Activated naive CD8-positive, alpha-beta T cell treated with anti-CD3 and anti-CD28 coated beads, Interleukin-2, amount 50 U/mL, for 24 hours (primary cell): ENCODE measurements at places on chromosomes 2 and 18.

GRCh38 chr2:138430181-138430580 lies 71.4 kb upstream of the SPOPL start:
- DNase-seq = no peak

GRCh38 chr2:172305066-172305465 lies 122.3 kb upstream of the ITGA6 start:
- DNase-seq = no peak

- peak; percentile 65 for DNase-seq
Measured at GRCh38 chr2:237154082-237154638, 68.5 kb downstream of the COPS8 start.

GRCh38 chr2:168849610-168850009 lies 40.6 kb downstream of the SPC25 start:
- no peak for DNase-seq

- DNase-seq = no peak
Measured at GRCh38 chr2:69943843-69944525, 17.4 kb downstream of the ASPRV1 start.

- DNase-seq = no peak
Measured at GRCh38 chr18:54240629-54241107, 16.2 kb upstream of the MBD2 start.

- no peak for DNase-seq
Measured at GRCh38 chr18:22103647-22104031, 65.8 kb upstream of the GATA6 start.

DNA sequence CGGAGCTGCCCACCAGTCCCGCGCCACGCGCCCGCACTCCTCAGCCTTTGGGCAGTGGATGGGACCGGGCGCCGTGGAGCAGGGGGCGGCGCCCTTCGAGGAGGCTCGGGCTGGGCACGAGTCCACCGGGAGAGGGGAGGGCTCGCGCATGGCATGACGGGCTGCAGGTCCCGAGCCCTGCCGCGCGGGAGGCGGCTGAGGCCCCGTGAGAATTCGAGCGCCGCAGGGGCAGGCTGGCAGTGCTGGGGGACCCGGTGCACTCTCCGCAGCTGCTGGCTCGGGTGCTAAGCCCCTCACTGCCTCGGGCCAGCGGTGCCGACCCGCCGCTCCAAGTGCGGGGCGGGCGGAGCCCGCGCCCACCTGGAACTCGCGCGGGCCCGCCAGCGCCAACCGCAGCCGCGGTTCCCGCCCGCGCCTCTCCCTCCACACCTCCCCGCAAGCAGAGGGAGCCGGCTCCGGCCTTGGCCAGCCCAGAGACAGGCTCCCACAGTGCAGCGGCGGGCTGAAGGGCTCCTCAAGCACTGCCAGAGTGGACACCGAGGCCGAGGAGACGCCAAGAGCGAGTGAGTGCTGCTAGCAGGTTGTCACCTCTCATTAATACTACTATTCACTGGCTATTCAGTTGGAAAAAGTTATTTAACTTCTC lies 3.6 kb upstream of the TTC21B start:
- no peak for DNase-seq

GRCh38 chr2:77017355-77017745 lies 504.8 kb downstream of the LRRTM4 start:
- no peak for DNase-seq

- no peak for DNase-seq
Measured at GRCh38 chr2:60554646-60555065, 1.2 kb upstream of the BCL11A start.

DNA sequence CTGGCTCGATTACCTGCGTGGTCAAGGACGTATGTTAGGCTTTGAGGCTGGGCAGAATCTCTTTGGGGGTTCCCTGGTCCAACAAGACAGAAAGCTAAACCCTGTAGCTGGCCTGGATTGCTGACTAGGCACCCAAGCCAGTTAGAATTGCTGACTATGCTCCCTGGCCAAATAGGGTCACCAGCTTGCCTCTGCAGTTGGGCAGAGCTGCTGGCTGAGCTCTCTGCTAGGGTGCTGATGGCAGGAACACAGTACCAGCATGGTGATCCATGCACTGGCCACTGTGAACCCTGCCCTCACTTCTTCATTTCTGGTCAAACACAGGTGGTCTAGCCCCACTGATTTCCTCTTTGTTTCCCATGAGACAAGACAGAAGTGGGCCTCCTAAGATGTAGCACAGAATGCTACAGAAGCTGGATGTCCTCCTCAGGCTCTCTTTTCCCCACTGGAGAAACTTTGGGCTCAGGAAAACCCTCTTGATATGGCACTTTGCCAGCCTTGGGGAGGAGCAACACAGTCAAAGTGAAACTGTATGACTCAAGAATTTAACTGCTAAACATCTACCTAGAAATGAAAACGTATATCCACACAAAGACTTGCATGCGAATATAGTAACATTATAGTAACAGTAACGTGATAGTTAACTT lies 20.8 kb downstream of the SP140L start:
- peak; percentile 56 for DNase-seq

- DNase-seq = no peak
Measured at GRCh38 chr2:239857591-239857990, 167.6 kb downstream of the NDUFA10 start.

GRCh38 chr2:20862850-20863249 lies 39.9 kb upstream of the LDAH start:
- DNase-seq = no peak

DNA sequence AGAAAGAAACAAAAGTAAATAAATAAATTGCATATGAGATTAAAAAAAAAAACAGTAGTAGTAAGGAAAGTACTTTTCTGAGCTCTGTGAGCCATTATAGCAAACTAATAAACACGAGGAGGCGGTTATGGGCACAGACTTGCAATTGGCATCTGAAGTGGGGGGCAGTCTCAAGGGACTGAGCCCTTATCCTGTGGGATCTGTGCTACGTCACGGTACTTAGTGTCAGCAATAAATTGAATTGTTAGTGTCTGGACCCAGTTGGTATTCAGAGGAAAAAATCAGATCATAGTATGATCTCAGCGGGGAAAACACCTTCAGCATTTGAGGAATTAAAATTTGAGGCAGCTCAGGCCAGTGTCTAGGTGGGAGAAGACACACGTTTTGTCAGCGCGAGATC lies 76.6 kb upstream of the TEX51 start:
- no peak for DNase-seq

DNA sequence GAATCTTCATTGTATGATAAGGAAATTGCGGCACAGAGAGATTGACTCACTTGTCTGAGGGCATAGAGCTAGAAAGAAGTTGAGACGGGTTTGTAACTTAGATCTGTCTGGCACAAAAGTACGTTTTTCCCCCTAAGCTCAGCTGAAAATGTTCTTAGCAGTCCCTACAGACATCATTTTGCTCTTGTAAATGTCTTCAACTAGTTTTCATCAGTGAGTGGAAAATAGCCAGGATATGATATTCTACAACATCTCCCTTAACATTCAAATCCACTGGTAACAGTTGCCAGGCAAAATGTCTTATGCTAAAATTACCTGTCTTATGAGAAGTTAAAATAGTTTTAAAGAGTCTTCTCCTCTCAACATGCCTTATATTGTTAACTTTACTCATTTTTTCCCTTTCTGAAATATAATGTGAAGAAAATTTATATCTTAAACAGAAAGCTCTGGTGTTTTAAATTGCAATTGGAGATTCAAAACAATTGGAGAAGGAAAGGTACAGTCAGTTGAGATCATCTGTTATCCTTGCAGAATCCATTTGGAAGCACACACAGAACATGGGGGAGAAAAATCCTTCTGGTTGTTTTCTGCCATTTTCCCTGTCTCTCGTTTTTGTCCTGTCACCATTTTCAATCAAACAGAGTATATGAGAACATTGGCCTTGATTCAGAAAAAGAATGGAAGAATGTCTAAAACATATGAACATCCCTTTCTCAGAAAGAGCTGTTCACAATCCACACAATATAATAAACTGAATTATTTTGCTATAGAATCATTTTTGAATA lies 255.0 kb downstream of the TRIB2 start:
- DNase-seq = no peak

- no peak for DNase-seq
Measured at GRCh38 chr2:107622741-107623310, 203.9 kb upstream of the RGPD4 start.

DNA sequence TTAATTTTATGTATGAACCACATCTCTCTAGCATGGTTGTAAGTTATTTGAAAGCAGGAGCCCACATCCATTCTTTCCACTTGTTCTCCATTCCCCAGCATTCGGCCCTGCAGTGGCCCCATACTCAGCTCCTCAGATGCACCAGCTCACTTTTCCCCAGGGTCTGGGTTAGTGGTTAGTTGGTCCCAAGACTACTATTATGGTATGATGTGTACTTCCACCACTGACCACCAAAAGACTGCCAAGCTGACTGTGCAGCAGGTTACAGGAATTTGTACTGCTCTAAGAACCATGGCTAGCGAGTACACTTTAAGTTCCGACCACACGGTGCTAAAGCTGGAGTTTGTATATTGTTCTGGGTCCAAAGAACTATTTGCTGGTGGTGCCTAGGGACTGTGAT lies 413.6 kb upstream of the TCF4 start:
- DNase-seq = no peak

DNA sequence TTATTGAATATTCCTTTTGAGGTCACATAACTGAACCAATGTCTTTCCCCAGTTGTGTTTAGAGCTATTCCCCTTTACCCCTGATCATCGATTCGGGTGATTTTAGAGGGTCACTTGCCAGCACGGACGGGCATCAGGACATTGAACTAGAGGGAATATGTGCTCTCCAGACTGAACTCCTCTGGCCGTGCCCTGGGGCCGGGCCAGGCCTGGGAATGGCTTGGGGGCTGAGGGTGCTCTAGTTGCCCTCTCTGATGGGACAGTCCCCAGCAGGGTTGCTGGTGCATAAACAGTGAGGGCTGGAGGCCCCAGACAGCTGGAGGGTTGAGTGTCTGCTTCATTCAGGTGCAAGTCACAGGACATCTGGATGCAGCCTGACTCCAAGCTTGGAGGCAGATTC lies 90.7 kb downstream of the SMIM21 start:
- no peak for DNase-seq

DNA sequence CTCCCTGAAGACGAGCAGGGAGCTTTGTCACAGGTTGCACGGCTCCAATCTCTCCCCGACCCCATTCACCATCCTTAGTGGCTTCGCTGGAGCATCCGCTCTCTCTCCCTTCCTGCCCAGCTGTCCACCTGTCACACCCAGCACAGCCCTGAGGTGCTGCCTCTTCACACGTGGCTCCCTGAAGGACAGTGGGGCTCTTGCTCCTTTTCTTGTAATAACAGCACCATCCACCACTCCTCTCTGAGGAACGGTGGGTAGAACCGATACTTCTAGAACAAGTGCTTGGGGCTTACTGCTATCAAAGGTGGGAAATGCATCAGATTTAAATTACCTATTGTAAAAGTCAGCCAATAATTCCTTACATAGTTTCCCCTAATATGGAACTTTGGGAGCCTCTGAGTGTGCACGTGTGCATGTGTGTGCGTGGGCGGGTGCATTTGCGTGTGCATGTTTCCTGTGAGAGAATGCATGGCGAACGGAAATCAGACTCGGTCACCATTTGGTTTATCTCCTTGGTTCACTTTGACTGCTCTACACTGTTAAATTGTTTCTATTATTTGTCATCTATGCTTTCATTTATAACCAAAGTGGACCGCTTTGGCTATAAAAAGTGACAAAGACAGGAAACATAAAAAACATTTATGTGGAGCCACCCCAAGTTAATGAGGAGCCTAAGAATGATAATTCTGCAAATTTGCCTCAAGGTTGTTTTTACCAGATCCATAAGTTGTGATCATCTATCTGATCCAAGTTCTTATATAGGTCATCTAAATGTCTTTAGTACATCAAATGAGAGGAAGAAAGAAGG lies 39.1 kb downstream of the KLHL29 start:
- DNase-seq = no peak

DNA sequence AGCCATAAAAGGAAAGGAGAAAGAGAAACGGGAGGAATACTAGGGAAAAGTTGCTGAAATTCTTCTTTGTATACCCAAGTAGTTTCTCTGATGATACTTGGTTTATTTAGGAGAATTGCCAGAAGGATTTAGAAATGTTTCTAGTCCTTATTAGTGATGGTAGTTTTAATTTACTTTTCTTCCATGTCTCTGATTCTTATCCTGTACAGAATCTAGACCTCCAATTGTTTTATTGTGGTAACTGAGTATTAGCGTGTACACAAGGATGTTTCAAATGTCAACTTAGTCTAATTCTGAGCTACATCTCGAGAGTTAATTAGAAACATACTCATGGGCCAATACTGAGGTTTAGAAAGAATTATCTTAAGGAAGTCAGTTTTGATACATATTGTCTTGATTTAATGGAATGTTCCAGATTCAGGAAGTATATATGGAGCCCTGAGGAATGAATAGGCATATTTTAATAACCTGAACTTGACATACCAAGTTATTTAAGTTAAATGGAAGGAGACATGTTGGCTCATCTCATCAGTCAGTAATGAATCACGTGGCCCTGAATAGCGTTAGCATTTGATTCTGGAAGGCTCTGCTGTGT lies 219.6 kb downstream of the LTBP1 start:
- DNase-seq = no peak

GRCh38 chr2:108106731-108107130 lies 120.4 kb downstream of the SLC5A7 start:
- DNase-seq = no peak

- DNase-seq = no peak
Measured at GRCh38 chr18:29181151-29181901, 1004.4 kb upstream of the CDH2 start.

DNA sequence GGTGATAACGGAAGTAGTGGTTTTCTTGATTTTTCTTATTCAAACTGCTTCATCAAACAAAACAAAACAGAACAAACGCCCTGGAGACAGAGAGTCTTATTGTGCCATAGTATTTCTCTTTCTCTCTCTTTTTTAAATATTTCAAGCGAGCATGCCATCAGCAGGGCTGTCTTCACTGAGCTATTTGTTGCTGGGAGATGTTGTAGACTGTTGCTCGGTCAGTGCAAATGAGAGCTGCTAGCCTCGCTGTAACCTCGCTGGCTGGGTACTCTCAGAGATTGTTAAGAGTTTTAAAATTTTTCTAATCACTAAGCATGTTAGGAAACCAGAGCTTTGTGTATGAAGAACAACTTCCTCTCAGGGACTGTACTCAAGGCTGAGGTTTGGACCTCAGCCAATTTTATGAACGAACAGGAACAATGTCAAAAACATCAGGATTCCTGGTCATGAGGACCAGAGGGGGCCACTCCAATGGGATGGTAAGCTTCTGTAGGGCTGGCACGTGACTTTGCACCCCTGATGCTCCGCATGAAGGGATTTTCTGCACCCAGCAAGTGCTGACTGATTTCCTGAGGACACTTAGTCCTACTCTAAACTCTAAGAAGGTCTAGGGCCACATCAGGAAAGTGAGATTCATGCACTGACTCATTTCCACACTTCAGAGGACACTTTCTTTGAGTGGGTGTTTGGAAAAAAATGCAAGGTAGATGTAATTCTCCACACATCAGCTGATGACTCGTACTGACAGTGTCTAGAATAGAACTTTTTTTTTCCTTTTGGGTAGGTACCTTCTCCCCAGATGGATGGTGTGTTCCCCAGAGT lies 59.8 kb upstream of the IL1R1 start:
- DNase-seq = peak; percentile 49

DNA sequence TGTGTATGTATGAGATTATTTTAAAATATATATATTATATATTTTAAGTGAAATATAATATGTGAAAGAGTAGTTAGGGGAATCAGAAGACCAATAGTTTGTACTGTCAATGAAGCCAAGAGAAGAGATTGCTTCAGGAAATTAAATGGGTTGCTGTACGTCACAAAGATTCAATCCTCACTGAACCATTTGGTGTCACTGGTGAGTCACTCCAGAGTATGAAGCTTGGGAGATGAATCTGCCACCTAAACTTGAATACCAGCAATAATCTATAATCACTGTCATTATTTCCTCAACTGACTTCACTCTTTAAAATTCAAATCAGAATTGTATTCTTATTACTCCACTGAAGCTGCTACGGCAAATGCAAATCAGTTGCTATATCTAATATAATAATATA lies 41.9 kb upstream of the SCN9A start:
- DNase-seq = no peak
